Chondrocyte (in vitro differentiated cells): ENCODE measurements at places on chromosomes 11 and 22. TPM values are rescaled to one million over a fixed set of nuclear protein-coding genes. Genes with fewer than 3 reads are reported as not detected.

Gene MEI1
- total RNA-seq, result 0.40 to 0.85 TPM in 2 of 3 replicates, not detected in the other

Gene CNGA4
- 0.17 to 0.22 TPM in 2 of 3 replicates, not detected in the other for total RNA-seq

Gene OR4C5
- total RNA-seq, result not detected in 3 replicates

Gene SRRD
- total RNA-seq, result 21.4 to 27.5 TPM (median 23.2 TPM) in 3 replicates

Gene APOBEC3F
- total RNA-seq, result 5.3 to 8.3 TPM (median 6.5 TPM) in 3 replicates

Gene HPX
- 2.6 to 3.8 TPM (median 3.2 TPM) in 3 replicates for total RNA-seq

Gene TREH
- total RNA-seq, result not detected in 3 replicates

Gene PICALM
- total RNA-seq, result 319 to 358 TPM (median 328 TPM) in 3 replicates

DNA sequence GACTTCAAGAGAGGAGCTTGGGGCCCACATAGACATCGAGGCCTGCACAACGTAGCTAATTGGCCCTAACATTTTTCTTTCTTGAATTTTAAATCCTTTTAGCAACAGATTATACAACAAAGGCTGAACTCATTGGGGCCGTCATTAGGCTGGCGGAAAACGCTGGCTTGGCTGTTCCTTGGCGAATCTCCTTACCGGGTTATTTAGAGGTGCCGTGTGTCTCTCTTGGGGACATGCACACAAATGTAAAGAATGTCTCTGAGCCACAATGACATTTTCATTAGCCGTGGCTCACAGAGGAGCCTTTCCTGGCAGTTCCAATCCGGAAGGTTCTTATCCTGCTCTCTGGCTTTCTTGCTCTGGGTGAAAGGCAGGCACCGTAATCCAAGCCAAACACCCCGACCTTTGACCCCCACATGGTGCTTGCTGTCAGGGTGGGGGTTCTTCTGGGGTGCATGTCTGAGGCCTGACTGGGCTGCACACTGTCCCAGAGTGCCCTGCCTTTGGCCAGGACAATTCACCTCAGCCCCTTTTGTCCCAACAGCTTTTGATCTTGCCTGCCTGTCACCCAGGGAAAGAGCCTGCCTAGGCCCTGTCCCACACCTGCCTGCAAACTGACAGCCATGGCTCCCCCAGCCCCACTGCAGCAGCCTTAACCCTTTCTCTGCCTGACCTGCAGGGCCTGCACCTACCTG lies 9.2 kb upstream of the FGF3 start:
- peak; percentile 40 for DNase-seq

DNA sequence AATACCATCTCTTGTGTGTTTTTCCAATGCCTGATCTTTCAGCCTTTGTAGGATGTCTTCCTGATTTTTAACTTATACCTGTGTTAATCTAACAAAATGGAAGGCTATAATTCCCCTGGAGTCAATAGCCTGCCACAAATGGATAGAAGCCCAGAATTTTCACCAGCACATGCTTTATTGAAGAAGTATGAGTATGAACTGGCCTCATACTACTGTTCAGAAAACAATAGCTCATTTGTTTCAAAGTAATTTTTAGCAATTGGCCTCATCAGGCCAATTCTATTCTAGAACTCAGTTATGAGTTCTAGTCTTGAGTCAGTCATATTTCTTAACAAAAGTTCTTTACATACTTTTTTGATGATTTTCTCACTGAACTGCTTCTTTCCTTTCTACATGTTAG lies 40.6 kb upstream of the SLC37A2 start:
- DNase-seq, result no peak

DNA sequence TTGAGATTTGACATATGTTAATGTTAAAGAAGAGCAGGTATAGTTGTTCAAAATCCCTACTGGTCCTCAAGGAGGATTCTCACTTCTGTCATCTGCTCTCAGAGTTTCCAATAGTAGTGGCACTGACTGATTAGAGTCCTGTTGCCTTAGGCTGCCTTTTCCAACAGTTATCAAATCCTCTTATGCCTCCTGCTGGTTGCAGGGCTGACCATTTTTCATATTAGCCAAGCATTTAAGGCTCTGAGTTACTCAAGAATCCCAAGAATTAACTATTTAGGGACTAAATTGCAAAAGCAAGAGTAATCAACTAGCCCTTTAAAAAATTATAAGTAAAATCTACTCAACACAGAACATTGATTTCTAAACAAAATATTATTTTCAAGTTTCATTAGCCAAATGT lies 212.0 kb upstream of the CHORDC1 start:
- DNase-seq, result no peak

DNA sequence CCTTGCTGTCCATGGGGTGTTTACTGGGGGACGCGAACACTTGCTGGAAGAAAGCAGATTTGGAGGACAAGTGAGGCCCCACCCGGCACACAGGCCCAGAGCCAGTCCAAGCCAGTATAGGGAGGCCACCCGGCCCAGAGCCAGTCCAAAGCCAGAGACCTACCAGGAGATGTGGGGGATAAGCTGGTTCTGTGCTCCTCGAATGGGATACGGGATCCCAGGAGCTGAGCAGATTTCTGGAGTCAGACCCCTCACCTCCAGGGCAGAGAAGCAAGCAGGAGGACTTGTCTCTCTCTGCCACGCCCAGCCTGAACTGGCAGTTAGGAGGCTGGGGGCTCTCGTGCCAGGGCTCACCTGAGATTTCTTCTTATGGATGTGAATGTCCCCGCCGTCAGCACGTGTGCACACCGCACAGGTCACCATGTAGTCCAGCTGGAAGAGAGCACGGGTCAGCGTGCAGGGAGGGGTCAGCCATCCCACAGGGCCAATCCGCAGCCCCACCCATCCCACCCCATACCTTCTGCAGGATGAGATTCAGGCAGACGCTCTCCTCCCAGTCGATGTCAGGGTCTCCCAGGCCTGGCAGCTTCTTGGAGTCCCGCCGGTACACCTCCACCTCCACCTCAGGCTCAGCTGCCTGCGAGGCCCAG lies 35.3 kb downstream of the KIAA0930 start:
- peak; percentile 65 for DNase-seq

- no peak for DNase-seq
Measured at GRCh38 chr11:98842187-98842586, 178.6 kb upstream of the CNTN5 start.

GRCh38 chr11:119350302-119350701 lies 3.8 kb upstream of the MFRP start:
- DNase-seq, result peak; percentile 33

DNA sequence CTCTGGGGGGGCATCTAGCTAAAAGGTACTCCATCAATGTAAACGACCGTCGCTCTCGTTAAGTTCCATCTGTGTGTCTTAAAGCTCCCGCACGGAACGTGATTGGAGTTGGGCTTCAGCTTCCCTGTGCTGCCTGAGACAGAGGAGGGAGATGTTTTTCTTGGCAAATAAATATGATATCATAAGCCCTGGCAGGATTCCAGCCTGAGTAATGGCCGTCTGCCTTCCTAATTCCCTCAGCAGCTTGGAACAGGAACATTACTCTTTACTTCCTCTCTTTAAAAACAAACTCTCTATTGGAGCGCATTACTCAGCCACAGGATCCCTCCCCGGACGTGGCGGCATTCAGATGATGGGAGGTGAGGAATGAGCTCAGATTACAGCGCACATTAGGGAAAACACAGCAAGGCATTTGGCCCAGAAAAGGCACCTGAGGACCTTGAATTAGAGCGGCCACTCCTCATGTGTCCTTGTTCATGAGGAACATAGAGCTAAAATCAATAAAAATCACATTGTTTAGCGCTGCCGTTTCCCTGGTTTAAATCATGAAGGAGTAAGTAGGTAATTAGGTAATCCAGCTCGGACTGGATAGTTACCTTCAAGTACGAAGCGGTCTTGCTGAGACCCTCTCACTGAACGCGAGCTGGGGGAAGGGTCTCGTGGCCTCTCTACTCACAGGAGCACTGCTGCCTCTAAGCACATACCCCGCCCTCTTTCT lies 230.4 kb downstream of the ST3GAL4 start:
- DNase-seq, result no peak

DNA sequence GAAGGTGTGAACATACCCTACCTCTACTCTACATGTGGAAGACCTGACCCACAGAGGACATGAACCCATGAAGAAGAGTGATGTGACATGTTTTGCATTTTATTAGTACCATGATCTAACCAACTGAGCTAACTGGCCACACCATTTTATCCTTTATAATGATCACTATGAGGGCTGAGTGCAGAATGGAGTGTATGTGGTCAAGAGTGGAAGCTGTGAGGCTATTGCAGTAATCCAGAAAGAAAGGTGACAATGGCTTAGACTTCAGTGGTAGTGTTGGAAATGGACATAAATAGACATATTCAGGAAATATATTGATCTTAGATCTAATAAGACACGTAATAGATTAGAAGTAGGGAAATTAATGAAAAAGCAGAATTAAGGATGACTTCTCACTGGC lies 3.8 kb downstream of the SRSF8 start:
- DNase-seq, result no peak

DNA sequence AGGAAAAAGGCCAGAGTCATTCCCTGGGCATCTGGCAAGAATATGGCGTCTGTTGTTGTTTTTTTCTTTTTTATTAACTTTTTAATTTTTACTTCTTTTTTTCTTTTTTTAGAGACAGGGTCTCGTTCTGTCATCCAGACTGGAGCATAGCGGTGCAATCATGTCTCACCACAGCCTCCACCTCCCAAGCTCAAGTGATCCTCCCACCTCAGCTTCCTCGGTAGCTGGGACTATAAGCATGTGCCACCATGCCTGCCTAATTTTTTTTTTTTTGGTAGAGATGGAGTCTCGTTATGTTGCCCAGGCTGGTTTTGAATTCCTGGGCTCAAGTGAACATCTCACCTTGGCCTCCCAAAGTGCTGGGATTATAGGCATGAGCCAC lies 54.0 kb upstream of the PRDM11 start:
- DNase-seq, result no peak

DNA sequence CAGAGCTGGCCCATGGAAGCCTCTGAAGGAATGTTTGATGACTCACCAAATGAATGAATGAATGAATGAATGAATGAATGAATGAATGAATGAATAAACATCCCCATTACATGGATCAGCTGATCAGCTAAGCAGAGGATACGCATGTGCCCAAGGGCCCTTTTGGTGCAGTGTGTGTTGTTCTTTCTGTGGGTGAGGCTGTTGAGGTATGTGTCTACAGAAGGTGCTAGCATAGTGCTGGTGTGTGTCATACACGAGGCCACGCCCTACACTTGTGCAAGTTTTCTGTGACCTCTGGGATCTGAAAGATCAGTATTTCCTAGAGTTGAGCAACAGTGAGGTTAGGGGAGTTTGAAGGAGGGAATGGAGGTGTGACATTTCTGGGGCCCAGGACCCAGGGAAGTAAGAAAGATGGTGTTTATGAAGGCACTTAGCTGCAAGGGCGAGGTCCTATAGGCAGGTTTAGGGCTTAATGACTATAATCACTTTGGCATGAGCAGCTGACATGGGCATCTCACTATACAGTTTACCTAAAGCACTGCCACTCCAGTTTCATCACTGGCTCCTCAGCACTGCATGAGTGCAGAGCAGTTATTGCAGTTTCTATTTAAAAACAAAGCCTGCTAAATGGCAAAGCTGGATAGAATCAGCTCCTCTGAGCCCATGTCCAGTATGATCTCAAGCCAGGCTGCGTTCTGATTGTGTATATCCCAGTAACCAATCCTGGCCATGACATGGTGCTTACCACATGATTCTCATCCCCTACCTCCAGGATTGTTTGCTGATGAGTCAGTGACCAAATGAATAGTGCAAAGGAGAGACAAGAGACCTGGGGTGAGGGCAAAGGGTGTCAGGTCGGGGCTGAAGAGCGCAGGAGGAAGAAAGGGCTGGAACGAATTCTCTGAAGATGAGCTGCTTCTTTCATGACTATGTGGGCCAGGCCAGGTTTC lies 36.4 kb upstream of the E2F8 start:
- DNase-seq, result no peak

GRCh38 chr22:46373159-46373558 lies 37.6 kb downstream of the TRMU start:
- no peak for DNase-seq

DNA sequence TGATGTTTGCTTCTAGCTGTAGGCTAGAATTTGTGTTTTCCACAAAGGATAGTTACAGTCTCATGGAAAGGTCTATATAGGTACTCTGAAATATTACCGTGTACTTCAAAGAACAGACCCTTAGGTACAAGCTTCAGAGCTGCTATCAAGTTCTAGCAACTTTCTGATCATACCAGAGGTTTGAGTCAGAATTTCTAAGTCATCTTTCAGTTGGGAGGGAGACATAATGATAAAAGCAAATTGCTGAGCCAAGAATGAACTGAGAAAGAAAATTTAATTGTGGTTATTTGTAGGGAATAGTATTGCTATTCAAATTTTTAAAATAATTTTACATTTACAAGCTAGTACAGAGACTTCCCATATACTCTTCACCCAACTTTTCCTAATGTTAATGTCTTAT lies 19.9 kb upstream of the ME3 start:
- DNase-seq, result no peak

- DNase-seq, result no peak
Measured at GRCh38 chr11:872799-873198, 30.1 kb downstream of the TSPAN4 start.

GRCh38 chr11:112211536-112211935 lies 14.7 kb upstream of the PTS start:
- DNase-seq, result no peak

GRCh38 chr11:35536470-35536869 lies 11.1 kb upstream of the PAMR1 start:
- no peak for DNase-seq

DNA sequence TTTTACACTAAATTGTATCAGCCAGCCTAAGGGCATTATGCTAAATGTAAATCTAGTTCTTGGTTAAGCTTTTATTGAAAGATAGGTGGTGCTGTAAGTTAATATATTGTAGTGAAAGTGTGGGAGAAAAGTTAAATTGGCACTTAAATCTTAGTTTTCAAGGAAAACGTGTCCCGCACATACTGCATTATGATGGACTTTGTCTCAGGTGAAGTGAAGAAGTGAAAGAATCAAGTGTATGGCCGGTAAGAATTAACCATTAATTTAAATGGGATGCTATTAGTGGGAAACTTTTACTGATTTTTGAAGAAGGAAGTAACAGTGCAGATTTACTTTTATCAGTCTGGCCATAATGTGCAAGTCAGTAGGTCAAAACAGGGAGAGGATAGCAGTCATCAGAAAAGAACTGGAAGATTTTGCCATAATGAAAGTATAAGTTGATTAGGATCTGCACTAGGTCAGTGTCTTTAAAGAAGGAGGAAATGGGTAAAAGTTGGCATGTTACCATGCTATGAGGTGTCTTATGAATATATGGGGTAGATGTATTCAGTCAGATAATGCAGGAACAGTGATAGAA lies 81.6 kb downstream of the PDHX start:
- no peak for DNase-seq

DNA sequence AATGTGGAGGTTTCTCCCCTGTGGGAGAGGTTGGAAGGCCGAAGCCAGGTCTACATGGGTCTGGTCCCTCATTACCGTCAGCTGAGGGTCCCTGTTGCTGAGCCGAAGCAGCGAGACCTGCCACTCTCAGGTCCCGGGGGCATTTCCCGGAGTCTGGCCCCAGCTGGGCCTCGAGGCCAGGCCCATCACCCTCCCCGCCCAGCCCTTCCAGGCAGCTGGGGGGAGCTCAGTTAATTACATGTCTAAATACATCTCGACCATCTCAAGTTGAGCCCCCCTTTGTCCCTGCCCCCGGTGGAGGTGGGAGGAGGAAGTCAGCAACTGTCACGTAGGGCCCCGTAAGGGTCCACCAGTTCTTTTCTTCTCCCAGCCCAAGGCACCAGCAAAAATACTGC lies 3.6 kb downstream of the CDKN1C start:
- no peak for DNase-seq

GRCh38 chr11:10478574-10479550 lies 23.8 kb downstream of the AMPD3 start:
- peak; percentile 77 for DNase-seq

- DNase-seq, result no peak
Measured at GRCh38 chr11:28144808-28145207, 36.6 kb downstream of the METTL15 start.
